ENCODE measurements at places on chromosomes 2 and 18.

GRCh38 chr18:79332646-79333045 is 63.1 kb upstream of the NFATC1 start:
- no peak for DNase-seq

DNA sequence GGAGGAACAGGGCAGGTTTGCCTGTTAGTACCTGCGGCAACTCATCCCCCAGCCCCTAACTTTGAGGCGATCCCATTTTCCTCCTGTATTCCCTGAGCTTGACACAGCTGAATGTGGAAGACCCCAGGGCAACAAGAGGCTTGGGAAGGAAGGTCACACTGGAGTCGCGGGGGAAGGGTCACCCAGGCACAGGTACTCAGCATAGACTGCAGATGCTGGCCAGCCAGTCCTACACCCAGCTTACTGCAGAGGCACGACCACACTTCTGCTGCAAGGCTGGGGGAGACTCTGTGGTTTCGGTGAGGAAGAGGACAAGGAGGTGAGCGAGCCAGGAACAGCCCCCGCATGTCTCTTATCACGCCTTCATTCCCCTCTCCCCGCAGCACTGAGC is 91.5 kb downstream of the MALT1 start:
- no peak for DNase-seq

GRCh38 chr18:44500808-44501610 is 179.7 kb upstream of the SETBP1 start:
- no peak for DNase-seq

DNA sequence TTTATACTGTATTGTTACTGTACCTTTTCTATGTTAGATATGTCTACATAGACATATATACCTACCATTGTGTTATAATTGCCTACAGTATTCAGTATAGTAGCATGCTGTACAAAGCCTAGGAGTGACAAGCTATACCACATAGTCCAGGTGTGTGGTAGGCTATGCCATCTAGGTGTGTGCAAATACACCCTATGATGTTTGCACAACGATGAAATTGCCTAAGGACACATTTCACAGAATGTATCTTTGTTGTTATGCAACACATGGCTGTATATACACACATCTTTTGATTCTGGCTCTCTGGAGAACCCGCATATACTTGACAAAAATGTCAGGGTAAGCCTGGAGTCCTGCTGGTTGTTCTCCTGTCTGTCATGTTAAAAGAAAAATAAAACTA is 85.1 kb downstream of the BCL2L11 start:
- DNase-seq = no peak

GRCh38 chr2:188898261-188898660 is 75.9 kb upstream of the COL3A1 start:
- no peak for DNase-seq

DNA sequence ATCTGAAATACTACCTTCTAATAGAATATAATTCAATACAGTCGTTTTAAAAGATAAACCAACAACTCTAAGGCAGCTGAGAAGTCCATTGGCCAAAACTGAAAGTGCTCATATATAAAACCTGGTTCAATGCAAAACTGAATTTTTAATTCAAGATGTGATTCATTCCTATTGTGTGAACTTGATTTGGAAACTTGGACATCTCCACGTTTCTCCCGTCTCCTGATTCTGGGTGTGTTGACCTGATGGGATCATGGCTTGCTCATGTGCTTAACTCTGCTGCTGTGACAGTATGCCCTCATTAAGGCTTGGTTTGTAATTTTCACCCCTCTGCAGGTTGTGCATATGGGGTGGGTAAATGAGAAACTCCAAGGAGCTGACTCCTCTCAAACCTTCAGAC is 166.3 kb upstream of the TPO start:
- DNase-seq = no peak

DNA sequence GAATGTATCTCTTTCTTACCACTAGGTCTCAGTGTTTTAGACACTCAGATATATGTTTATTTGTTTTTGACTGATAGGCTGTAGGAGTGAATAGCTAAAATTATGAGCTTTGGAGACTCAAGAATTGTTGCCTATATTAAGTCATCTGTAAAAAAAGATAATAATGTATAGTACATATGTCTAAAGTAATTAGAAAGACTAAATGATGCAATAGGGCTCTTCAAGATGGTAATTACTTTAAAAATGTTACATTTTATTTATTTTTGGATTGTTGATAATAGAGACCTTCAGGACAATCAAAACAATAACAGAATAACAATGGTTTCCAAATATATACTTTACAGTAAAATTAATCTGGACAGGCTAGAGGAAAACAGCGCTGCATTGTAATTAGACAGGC is 19.9 kb upstream of the SCN7A start:
- DNase-seq = no peak

DNA sequence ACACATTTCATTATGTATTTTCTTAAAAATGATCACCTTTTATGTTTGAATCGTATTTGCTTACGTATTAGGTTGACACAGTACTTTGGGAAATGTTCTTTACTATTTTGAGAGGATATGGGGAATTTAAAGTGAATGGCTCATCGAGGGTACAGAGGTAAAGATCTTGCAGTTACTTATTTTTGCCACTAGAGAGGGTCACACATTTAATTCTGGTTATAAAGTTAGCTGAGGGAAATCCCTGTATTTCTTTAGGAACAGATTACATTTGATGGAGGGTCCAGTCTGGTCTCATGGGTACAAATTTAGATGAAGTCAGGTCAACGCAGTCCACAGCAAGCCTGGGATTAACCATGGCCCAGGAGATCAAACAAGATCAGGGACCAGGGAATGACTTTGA is 24.5 kb downstream of the DYNC2LI1 start:
- no peak for DNase-seq

DNA sequence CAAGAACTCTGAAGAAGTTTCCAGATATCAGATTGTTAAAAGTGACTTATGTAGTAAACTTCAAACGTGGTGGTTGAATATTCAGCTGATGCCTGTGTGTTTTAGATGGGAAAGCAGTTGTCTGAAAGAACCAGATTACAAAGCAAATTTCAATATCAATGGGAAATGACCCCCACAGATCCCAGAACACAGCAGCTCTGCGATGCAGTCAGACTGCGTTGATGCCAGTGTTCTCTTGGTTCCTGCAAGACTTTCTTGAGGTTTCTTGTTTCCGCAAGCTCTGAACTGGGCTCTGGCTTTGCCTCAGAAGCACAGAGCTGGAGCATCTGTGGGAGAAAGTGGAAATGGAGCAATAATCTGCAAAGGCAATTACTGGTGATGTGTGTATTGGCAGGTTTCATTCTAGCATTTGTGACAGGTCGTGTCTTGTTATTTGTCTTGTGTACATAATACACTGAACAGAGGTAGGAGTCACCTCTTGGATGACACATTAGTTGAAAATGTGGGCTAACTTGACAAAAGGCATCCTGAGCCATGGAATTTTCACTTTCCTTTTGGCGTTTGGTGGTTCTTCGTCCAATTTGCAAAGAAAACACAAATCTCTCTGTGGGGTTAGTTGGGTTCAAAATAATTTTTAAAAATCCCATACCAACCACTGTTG is 10.8 kb upstream of the LYPD6B start:
- no peak for DNase-seq
